ENCODE measurements at places on chromosomes 3 and 15.

GRCh38 chr3:45693941-45694521, 4.8 kb downstream of the SACM1L start:
- DNase-seq: peak; percentile 17

GRCh38 chr15:55707518-55707917, 35.4 kb downstream of the PRTG start:
- no peak for DNase-seq

DNA sequence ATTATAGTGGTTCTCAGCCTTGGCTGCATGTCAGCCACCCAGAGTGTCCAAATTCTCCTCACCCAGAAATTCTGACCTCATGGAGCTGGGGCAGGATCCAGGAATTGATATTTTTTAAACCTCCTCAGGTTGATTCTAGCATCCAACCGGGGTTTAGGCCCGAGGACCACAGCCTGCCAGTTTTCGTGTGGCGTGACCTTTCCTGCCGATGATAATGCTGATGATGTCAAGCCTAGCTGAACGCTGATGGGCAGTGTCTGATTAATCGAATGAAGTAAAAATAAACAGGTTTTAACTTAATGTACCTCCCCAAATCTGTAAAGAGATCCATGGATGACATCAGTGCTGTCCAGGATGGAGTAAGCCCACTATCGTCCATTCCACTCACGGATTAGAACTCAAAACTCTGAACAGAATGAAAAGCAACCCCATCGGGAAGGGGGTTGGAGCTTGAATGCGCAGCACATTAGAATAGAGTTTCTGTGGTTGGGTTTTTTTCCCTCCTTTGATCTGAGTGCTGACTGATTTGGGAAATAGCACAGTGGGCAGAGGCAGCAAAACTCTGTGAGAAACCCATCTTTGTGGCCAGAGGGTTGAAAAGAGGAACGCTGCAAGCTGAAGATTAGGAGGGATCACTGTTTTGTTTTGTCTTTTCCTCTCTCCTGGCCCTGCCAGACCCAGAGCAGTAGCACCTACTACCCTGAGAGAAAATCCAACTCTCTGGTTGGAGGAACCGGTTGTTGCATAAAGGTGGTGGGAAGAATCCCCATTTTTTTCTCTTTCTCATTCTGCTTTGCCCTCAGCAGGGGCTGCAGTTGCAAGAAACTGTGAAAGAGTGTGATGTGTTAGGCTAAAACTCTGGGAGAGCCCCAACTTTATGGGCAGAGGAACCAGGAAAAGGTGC, 153.9 kb downstream of the APBA2 start:
- no peak for DNase-seq

DNA sequence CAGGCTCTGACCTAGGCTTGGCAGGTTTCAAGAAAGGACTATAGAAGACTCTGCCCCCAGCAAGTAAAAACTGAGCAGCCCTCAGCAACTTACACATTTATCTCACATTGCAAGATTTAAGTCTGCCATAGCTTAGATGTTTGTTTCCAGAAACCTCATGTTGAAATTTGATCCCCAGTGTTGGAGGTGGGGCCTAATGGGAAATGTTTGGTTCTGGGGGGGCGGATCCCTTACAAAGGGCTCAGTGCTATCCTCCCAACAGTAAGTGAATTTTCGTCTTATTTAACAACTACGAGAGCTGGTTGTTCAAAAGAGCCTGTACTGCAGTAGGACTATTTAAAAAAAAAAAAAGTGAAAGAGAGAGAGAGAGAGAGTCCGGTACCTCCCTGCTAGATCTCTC, 125.2 kb upstream of the PROK2 start:
- no peak for DNase-seq

DNA sequence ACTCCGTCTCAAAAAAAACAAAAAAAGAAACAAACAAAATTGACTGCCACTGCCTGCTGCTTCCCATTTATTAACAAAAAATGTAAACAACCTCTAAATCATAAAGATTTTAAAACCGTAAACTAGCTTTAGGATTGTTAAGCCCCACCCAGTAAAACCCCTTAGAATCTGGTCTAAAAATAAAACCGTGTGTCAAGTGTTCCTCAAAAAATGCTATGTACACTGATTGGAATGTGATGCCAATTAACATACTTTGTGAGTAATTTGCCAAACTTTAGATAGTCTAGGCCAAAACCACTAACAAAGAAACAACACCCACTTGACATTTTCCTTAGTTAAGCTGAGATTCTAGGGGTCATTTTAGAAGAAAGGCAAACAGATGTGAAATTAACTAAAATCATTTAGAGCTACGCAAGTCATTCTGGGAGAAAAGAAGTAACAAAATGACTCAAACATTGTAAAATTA, 5.3 kb downstream of the RAF1 start:
- DNase-seq: no peak

- no peak for DNase-seq
Measured at GRCh38 chr15:73455876-73456275, 12.9 kb downstream of the REC114 start.

DNA sequence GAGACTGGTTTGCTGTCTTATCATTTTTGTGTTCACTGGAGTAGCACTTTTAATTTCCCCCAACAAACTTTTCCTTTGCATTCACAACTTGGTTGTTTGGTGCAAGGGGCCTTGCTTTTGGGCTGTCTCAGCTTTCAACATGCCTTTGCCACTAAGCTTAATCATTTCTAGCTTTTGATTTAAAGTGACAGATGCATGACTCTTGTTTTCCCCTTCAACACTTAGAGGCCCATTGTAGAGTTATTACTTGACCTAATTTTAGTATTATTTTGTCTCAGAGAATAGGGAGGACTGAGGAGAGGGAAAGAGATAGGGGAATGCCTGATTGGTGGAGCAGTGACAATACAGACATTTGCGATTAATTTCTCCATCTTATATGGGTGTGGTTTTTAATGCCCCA, 340.1 kb upstream of the MANF start:
- DNase-seq: no peak

- DNase-seq: no peak
Measured at GRCh38 chr3:129521611-129522010, 6.8 kb upstream of the RHO start.

- DNase-seq: no peak
Measured at GRCh38 chr3:103873897-103874545, 1439.2 kb downstream of the ZPLD1 start.

DNA sequence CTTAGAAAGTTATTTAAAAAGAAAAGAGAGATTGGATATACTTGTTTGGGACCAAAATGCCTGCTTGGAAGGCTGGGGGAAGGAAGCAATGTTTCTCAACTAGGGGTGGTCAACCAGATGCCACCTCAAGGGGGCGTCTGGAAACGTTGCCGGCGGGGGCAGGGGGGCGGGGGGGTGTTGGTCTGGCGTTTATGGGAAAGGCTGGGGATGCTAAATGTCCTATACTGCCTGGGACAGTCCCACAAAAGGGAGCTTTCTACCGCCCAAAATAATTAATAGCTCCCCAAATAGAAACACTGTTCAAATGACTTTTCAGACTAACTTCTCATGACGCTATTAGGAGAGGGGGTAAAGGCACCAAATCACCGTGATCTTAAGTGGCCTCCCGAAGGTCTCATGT, 2.2 kb downstream of the POLG start:
- DNase-seq: no peak

DNA sequence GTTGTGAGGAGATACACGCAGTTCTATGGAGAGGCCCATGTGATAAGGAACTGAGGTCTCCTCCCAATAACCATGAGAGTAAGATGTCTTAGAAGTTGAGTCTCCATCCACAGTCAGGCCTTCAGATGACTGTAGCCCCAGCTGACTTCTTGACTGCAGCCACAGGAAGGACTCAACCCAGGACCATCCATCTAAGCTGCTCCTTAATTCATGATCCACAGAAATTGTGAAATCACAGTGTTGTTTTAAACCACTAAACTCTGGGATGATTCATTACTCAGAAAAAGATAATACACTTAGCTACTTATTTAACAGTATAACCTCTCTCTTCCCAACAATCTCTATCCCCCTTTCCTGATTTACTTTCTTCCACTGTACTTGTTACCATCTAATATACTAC, 173.3 kb downstream of the ALDH1A2 start:
- DNase-seq: no peak

GRCh38 chr15:71066983-71067382, 48.3 kb upstream of the THSD4 start:
- no peak for DNase-seq

- no peak for DNase-seq
Measured at GRCh38 chr3:13301286-13301987, 118.7 kb downstream of the NUP210 start.

GRCh38 chr3:183591881-183592521, 36.5 kb upstream of the KLHL6 start:
- no peak for DNase-seq

DNA sequence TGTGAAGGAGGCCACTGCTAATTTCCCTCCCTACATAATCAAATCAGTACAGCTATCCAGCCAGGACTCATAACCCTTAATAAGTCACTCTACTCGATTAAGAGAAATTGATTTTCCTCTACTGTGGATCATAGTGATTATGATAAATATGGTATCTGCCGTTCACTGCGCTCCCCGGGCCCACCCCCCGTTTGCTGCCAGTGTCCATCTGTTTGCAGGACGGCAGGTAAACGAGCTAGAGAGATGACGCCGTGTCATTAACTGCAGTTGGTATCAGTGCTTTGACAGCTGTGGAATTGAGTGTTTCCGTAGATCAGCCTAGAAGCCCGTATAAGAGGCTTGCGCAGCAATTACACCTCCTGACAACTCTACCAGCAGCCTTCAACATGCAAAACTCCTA, 94.9 kb downstream of the ROBO2 start:
- no peak for DNase-seq

DNA sequence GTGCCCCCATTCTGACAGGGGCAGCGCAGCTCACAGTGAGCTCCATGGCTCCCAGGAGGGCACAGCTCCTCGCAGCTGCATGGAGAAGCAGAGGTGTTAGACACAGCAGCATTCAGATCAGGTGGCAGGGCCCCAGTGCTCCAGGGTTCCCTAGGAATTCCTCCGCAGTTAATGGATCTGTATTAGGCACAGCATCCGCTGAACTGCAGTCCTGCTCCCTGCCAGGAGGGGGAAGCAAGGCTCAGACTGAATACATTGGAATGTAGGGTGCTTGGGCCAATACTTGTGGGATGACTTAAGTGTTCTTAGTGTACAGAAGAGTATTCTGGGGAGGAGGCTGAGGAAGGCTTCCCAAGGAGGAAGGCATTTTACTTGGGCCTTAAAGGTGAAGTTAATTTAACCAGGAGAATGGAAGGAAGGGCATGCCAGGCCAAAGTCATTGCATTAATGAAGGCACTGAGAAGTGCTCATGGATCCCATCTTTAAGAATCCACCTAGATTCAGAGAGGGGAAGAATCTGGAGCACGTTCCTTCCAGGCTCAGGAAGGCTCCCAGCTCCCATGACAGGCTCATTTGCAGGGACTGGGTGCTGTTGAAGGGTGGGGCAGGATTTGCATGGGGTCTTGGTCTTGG, 111.6 kb downstream of the RAB11A start:
- no peak for DNase-seq

DNA sequence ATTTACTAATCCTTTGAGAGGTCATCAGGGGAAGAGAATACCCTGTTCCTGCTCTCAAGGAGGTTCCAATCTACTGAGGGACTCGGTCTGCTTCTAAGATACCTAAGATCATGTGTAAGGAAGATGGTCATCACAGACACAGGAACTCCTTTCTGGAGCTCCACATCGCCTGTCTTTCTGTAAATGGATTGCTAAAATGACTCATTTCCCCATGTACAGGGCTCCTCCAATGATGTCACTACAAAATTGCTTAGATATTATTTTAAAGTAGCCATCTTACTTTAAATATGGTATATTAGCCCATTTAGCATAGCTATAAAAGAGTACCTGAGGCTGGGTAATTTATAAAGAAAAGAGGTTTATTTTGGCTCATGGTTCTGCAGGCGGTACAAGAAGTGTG, 206.1 kb upstream of the PROK2 start:
- DNase-seq: no peak

DNA sequence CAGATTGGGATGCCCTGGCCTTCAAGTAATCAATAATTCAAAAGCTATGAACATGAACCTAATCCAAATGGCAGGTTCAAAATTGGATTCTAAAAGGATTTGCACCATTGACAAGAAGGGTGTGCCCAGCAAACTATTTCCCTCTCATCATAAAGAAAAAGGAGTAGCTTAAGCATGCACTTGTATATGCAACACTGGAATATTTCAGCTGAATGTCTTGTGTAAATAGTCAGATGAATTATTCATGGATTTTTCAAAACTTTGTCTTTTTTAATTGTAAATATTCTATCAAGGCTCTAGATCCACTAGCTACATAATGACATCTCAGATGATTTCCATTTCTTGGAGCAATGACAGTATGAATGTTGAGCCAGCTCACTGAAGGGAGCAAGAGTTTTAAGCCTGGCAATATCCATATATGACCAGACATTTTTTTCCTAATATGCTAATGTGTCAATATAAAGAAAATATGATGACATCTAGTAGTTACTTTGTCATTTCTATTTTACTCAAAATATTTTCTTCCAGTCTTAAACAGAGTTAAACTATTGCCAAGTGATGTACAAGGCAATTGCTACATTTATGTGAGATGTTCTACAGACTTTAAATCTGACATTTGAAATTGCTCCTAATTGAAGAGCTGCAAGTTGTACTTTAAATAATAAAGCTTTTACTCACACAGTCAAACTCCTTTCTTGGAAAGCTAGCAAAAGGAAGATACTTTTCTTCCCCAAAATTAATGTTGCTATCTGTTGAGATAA, 230.5 kb upstream of the AGTR1 start:
- no peak for DNase-seq

DNA sequence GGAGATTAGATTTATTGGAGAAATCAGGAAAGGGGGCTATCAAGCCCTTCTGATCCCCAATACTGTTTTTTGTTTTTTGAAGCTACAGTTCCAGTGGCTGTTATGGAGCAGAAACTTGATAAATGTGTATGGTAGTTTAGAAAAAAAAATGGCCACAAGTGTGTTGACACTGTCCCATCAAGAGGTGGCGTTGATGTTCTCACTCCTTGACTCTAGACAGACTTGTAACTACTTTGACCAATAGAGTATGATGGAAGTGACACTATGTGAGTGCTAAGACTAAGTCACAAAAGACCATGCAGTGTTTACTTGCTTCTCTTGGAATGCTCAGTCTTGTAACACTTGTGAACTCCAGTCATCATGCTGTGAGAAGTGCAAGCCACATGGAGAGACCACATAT, 356.7 kb downstream of the PDCD6IP start:
- DNase-seq: no peak

DNA sequence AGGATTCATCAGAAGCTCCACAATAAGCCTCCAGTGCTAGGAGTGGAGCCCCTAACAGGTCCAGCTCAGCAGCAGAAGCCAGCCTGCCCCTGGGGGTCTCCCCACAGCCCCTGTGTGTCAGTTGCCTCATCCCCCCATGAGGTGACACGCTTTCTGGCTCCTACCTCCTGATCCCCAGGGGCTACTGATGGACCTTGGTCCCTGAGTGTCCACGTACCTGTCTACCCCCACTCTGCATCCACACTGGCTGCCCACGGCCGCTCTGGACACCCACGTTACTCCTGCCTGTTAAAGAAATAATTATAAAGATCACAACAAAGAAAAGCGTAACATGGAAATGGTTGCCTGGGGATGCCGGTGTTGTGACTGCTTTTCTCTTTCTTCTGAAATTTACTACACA, 143.1 kb downstream of the CHSY1 start:
- no peak for DNase-seq

GRCh38 chr3:32118215-32118614, 11.8 kb downstream of the GPD1L start:
- DNase-seq: no peak

GRCh38 chr3:143856252-143856970, 8.1 kb upstream of the SLC9A9 start:
- no peak for DNase-seq

Measured in effector memory CD4-positive, alpha-beta T cell (primary cell).